ENCODE measurements at places on chromosomes 5 and 9.

- no peak for DNase-seq
These were observed 294.6 kb downstream of the SEC61B start for GRCh38 chr9:99516657-99517049.

DNA sequence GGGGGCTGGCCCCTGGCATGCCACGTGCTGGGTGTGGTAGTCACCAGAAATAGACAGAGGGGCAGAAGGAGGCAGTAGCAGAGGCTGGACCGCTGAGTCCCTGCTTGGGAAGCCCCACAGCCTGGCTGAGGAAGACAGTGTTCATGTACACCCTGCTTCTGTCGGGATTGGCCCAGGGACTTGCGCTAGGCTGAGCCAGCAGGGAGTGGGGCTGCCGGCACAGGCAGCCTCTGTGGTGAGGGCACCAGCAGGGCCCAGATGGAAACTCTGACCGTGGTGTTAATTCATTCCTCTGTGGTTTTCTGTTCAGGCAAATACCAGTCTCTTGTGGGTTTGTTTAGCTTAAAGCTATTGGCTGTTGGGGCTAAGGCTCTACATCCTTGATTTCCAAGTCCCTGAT is 108.6 kb upstream of the RAD23B start:
- no peak for DNase-seq

- DNase-seq: peak; percentile 16
These were observed 15.3 kb downstream of the NR2F1 start for GRCh38 chr5:93598091-93599000.

- DNase-seq: no peak
These were observed 11.2 kb downstream of the GPSM1 start for GRCh38 chr9:136338511-136338910.

DNA sequence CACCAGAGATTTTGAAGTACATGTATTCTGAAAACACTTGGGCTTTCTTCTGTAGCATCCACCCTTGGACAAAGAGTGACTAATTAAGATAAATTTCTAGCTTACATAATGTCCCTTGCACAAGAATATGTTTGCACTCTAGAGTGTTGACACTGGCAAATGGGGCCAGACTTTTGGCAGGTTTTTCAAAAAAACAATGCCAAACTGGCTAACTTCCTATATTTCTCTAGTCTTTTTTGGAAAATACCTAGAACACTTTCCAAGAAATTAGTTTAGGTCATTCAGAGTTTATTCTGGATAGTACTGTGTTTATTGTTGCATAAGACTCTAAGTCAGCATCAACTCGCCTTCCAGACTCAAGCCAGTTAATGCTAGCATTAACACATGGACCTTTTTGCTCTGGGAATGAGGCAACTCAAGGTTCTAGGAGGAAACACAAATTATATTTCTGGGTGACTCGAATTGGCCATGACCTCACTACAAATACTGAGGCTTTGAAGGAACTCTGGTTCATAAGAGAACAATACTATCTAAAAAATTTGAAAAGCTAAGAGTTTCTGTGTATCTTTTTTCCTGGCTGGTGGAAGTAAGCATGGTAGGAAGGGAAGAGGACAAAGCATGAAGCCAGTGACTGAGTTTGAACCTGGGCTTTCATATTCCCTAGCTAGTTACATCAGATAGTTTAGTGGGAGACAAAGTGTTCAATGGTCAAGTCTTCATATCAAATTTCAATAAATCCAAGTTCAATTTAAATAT is 101.6 kb downstream of the NREP start:
- DNase-seq: no peak

DNA sequence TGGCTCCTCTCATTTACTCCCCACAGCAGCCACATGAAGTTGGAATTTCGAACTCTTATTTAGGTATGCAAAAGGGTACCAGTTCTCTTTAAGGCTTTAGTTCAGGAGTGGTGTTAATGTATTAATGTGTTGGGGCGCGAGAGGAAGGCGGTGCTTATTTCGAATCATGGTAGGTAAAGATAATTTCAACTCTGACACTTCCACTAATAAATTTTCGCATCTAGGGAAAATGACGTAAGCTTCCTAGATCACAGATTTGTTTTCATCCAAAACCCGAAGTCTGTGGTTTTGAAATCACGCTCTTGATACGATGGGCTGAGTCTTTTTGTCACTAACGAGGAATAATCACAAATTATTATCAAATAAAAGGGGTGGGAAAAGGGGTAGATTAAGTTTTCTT is 681 bp downstream of the PPWD1 start:
- DNase-seq: no peak

- DNase-seq: no peak
These were observed 12.4 kb downstream of the NACC2 start for GRCh38 chr9:136082496-136083361.

- no peak for DNase-seq
These were observed 7.0 kb downstream of the HNRNPAB start for GRCh38 chr5:178211095-178212048.

DNA sequence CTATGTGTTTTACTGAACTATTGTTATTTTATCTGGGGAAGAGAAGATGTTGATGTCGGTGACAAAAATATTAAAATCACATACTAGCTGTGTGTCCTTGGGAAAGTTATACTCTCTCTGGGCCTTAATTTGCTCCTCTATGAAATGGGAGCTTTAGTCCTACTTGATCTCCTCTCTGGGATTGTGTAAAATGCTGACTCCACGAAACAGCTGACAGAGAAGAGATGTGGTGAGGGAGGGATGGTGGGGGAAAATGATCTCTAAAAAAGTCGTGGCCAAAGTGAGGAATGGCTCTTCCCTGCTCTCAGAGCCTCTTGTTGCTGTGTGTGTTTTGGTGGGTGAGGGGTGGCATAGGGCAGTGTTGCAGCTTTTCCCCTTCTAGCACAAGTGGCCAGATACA is 173.7 kb downstream of the MELK start:
- DNase-seq: no peak

GRCh38 chr9:96219026-96219899 is 82.7 kb downstream of the HSD17B3 start:
- DNase-seq: no peak

- peak; percentile 46 for DNase-seq
These were observed 37.4 kb downstream of the P4HA2 start for GRCh38 chr5:132190161-132190817.

DNA sequence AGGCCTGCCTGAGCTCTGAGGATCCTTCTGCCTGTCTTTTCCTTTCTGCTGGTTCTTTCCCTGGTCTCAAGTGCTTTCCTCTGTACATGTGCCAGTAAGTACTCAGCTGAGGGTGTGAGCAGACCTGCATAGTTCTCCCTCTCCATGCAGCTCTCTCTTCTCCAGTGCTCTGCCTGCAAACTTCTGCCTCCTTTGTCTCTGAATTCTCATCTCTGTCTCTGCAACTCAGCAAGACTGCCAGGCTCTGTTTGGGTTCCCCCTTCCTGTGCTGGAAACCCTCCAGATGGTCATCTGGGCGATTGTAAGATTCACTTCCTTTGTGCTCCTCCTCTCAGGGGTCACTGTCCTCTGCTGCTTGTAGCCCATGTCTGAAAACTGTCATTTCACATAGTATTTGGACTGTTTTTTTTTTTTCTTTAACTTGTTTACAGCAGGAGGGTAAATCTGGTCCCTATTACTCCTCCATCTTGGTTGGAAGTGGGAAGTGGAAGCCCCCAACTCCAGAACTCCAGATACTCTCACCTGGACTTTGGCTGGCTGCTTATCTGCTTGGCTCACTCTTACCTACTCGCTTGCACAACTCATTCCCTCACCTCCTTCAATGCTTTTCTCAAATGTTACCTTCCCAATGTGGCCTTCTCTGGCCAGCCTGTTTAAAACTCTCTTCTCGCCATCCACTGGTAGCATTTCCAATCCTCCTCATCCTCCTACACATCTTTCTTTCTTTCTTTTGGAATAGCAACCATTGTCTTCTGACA is 175.3 kb upstream of the TBC1D2 start:
- DNase-seq: no peak

GRCh38 chr5:95718203-95718602 is 12.9 kb upstream of the RHOBTB3 start:
- DNase-seq: no peak

- DNase-seq: no peak
These were observed 37.0 kb downstream of the HACD4 start for GRCh38 chr9:20994486-20994885.

GRCh38 chr5:75405296-75405695 is 68.3 kb downstream of the HMGCR start:
- DNase-seq: no peak

DNA sequence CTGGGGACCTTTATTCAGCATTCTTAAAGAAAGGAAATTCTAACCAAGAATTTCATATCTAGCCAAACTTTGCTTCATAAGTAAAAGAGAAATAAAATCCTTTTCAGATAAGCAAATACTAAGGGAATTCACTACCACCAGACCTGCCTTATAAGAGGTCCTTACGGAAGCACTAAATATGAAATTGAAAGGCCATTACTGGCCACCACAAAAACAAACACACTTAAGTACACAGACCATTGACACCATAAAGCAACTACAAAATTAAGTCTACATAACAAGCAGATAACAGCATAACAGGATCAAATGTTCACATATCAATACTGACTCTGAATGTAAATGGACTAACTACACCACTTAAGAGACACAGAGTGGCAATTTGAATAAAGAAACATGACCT is 361.4 kb upstream of the POU5F2 start:
- DNase-seq: no peak

DNA sequence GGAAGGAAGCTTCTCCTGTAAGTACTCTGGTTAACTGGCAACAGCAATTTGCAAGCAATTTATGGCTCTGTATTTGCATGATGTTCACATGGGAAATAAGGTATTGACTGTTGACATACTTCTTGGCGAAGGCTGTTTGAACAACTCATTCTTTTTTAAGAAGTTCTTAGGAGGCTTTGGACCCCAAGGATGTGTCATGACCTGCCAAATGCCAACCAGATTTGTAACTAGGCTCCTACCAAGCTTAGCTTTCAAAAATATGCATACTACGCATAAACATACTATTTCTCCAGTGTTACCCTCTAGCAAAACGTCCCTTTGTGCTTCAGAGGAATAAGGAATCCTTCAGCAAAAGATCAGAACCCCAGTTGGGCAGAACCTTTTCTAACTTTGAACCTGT is 165.2 kb upstream of the MSX2 start:
- no peak for DNase-seq

- DNase-seq: no peak
These were observed 2.7 kb upstream of the GBGT1 start for GRCh38 chr9:133166392-133166791.

- DNase-seq: no peak
These were observed 67.3 kb downstream of the GALNT12 start for GRCh38 chr9:98874721-98875255.

- no peak for DNase-seq
These were observed 4.8 kb upstream of the SLC6A18 start for GRCh38 chr5:1220351-1220750.

GRCh38 chr5:106755066-106755465 is 915.7 kb downstream of the EFNA5 start:
- no peak for DNase-seq

- no peak for DNase-seq
These were observed 2.3 kb downstream of the ADRB2 start for GRCh38 chr5:148828511-148829247.

GRCh38 chr9:110099236-110100095 is 108.5 kb downstream of the C9orf152 start:
- no peak for DNase-seq

- DNase-seq: no peak
These were observed 78.4 kb upstream of the CKMT2 start for GRCh38 chr5:81154725-81155124.

GRCh38 chr5:161544350-161544765 is 2.2 kb downstream of the GABRB2 start:
- DNase-seq: no peak

DNA sequence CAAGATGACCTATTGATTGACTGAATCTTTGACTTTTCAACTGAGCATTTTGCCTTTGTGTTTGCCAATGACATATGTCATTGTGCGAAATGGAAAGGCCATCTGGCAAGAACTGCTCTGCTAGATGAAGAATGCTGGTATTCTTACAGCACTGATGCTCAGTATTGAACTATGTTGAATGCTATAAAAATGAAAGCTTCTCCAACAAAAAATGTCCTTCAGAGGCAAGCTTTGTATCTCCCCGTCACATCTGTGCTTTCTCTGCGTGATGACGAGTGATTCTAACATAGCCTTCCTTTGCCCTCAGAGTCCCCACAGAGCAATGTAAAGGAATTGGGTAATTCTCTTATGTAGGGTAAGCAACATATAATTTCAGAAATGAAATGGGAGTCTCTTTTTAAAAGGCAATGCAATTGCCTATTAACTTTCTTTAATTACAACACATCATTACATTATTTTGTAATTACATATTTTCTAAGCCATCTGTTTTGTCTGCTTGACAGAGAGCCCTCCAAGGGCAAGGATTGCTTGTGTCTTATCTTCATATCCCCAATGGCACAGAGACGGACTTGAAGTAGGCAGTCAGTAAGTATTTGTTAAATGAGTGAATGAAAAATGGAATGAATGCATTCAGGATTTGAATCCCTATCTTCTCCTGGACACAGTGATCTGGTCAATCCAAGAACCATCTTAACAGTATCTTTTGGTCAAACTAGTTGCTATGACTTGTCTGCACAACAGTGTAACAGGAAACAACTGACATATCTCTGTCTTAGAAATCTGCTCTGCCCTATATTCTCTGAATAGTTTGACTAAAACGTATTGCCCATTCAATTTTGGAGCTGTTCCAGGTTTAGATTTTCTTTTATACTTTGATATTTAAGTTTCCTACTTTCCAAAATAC is 46.1 kb downstream of the ENC1 start:
- DNase-seq: no peak

GRCh38 chr9:124652615-124653393 is 118.3 kb downstream of the NR6A1 start:
- DNase-seq: no peak

- no peak for DNase-seq
These were observed 74.5 kb downstream of the ADAMTS2 start for GRCh38 chr5:179270581-179271427.

DNA sequence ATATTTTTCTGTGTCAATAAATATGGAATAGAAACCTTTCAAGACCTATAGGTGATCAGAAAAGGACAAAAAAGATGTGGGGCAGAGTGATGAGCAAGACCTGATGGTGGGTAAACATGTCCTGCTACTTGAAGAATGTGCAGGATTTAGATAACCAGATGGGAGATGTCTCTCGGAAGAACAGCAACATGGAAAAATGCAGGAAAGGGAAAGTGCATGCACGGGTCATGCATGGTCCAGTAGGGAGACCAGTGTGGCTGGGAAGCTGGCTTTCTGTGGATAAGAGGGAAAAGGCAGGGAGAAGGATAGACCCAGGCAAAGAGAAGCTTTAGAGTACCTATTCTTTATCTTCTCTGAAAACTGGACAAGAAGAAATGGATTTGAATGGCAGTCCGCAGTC is 7.1 kb upstream of the CAST start:
- DNase-seq: no peak

GRCh38 chr5:14946815-14947620 is 75.4 kb upstream of the ANKH start:
- DNase-seq: no peak

Data from left renal pelvis (tissue), 4 donors.